ENCODE measurements at places on chromosomes 2 and 18. TPM values are rescaled to one million over a fixed set of nuclear protein-coding genes. Genes with fewer than 3 reads are reported as not detected.

GRCh38 chr18:8174771-8175170, 434.5 kb upstream of the RAB12 start:
- DNase-seq = no peak
- H3K27ac ChIP-seq = no peak overlapping the region
- H3K36me3 ChIP-seq = no peaks in the 10 kb centered on the region
- no peak overlapping the region for H3K4me3 ChIP-seq
- H3K4me1 ChIP-seq = no peaks in the 10 kb centered on the region

- peak overlapping the region; percentile 99 for H3K27ac ChIP-seq
- peaks cover 100% of the 10 kb centered on the region for H3K4me1 ChIP-seq
- peaks cover 70% of the 10 kb centered on the region for H3K36me3 ChIP-seq
- H3K27me3 ChIP-seq = no peaks in the 10 kb centered on the region
Observed at GRCh38 chr2:68770271-68771111, 35.9 kb downstream of the ARHGAP25 start.

DNA sequence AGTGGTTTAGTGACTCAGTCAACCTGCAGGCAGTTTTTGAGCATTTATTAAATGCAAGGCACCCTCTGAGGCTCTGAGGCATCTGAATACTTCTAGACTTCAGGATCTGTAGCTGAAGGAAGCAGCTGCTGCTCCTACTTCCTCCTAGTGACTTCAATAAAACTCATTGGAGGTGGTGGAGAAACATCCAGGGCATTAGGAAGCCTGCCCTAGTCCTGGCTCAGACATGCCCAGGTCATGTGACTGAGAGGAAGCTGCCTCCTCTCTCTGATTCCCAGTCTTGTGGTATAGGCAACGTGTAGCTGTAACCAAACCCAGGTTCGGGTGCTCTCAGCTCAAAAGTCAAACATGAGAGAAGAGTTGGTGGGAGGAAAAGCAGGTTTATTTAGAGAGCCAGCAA, 287.2 kb upstream of the GYPC start:
- no peak overlapping the region for H3K27ac ChIP-seq
- peaks cover 2% of the 10 kb centered on the region for H3K27me3 ChIP-seq
- no peaks in the 10 kb centered on the region for H3K36me3 ChIP-seq
- H3K4me3 ChIP-seq = no peak overlapping the region
- DNase-seq = no peak

GRCh38 chr2:21039080-21039556, 4.8 kb downstream of the APOB start:
- no peak overlapping the region for H3K27ac ChIP-seq
- no peaks in the 10 kb centered on the region for H3K4me1 ChIP-seq
- no peaks in the 10 kb centered on the region for H3K36me3 ChIP-seq
- H3K27me3 ChIP-seq = peaks cover 4% of the 10 kb centered on the region
- no peak overlapping the region for H3K4me3 ChIP-seq

- H3K36me3 ChIP-seq = peaks cover 35% of the 10 kb centered on the region
- no peaks in the 10 kb centered on the region for H3K27me3 ChIP-seq
- H3K4me1 ChIP-seq = peaks cover 17% of the 10 kb centered on the region
- H3K4me3 ChIP-seq = no peak overlapping the region
Observed at GRCh38 chr2:178506524-178506923, 26.3 kb downstream of the PLEKHA3 start.

DNA sequence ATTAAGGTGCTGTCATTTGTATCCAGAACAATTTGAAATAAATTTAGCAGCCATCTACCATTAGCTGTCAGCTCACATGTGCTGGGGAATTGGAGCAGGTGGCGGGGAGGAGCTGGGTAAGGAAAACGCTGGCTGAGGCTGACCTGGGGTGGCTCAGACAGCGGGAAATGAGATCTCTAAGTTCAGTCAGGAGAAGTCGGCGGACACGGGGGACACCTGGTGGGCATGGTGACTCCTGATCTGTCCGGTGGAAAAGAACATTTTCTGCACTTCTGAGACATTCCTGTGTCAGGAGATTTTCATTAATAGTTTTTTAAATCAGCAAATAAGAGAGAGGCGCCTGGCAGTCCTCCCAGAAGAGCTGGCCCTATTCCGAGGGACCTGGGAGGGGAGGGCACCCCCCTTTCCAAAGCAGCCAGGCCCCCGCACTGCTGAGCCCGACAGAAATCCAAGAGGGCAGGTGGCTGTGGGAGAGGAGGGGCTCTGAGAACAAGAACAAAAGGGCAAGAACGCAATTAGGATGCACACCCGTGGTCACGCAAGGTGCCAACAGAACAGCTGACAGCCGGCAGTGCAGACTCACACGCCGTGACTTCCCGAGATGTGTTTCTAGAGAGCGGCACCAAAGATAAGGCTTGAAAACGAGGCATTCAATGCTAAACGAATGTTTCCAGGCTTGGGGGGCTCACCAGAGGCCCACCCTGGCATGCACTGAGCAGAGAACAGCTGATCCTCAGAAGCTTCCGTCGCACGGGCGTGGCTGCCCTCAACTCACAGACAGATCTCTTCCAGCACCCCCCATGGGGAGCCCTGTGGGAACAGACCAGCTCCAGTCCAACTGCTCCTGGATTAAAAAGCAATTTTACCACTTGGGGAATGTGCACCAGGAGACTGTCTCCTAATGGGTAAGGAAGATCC, 26.4 kb downstream of the SLC66A2 start:
- H3K27me3 ChIP-seq = no peaks in the 10 kb centered on the region
- DNase-seq = no peak
- peaks cover 37% of the 10 kb centered on the region for H3K36me3 ChIP-seq

- no peaks in the 10 kb centered on the region for H3K36me3 ChIP-seq
- H3K27ac ChIP-seq = no peak overlapping the region
- DNase-seq = no peak
- no peaks in the 10 kb centered on the region for H3K4me1 ChIP-seq
- no peak overlapping the region for H3K4me3 ChIP-seq
- no peaks in the 10 kb centered on the region for H3K27me3 ChIP-seq
Observed at GRCh38 chr2:133576714-133577113, 8.5 kb upstream of the NCKAP5 start.

GRCh38 chr18:24677011-24677410, 216.6 kb downstream of the HRH4 start:
- no peak overlapping the region for H3K4me3 ChIP-seq
- no peaks in the 10 kb centered on the region for H3K4me1 ChIP-seq
- no peaks in the 10 kb centered on the region for H3K36me3 ChIP-seq
- no peak for DNase-seq
- no peak overlapping the region for H3K27ac ChIP-seq

DNA sequence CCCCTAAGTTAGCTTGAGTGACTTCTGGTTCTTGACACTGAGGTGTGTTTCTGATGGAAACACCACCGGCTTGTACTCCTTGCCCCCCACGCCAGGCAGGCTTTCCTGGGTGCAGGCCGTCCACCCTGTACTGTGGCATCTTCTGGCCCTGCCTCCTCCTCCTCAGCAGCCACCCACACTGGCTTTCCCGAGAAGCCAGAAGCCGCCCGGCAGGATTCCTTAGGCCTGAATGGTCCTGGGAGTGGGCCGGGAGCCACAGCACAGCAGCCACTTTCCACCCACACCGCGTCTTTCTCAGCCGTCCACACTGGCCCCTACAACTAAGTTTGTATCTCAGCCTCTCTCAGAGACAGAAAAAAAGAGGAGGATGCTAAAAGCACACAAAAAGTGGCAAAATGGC, 2.1 kb upstream of the HSBP1L1 start:
- no peak for DNase-seq
- H3K4me3 ChIP-seq = no peak overlapping the region

DNA sequence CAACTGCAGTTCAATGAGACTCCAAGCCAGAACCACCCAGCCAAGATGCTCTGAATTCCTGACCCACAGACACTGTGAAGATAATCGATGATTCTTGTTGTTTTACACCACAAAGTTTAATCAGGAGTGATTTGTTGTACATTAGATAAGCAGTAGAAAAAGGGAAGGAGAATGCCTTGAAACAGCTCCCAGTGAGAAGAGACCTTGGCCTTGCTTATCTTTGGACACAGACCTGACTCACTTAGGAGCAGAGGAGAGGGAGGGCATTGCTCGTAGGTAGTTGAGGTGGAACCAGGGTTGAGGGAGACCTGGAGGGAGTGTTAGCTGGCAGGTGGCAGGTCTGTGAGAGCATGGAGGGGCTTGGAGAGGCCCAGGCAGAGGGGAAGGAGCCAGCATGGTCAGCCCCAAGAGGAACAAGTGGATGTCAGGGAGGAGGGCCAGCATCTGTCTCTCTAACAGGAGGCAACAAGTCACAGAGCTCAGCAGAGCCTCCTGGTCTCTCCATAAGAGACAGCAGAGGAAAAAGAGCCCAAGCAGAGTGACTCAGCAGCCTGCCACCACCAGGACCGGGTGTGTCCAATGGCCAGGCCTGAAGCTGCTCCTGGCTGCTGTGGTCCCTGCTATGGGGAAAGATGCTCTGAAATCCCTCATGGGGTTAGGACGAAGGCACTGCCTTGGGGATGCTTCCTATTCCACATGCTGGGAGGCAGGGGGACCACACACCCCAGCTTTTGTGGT, 161.6 kb upstream of the CAPN13 start:
- H3K4me3 ChIP-seq = no peak overlapping the region
- no peaks in the 10 kb centered on the region for H3K4me1 ChIP-seq
- no peaks in the 10 kb centered on the region for H3K27me3 ChIP-seq
- no peak for DNase-seq

- no peak overlapping the region for H3K4me3 ChIP-seq
- no peak for DNase-seq
- peaks cover 16% of the 10 kb centered on the region for H3K36me3 ChIP-seq
- H3K27ac ChIP-seq = no peak overlapping the region
- peaks cover 66% of the 10 kb centered on the region for H3K4me1 ChIP-seq
- no peaks in the 10 kb centered on the region for H3K27me3 ChIP-seq
Observed at GRCh38 chr2:134178138-134178877, 75.6 kb upstream of the MGAT5 start.

DNA sequence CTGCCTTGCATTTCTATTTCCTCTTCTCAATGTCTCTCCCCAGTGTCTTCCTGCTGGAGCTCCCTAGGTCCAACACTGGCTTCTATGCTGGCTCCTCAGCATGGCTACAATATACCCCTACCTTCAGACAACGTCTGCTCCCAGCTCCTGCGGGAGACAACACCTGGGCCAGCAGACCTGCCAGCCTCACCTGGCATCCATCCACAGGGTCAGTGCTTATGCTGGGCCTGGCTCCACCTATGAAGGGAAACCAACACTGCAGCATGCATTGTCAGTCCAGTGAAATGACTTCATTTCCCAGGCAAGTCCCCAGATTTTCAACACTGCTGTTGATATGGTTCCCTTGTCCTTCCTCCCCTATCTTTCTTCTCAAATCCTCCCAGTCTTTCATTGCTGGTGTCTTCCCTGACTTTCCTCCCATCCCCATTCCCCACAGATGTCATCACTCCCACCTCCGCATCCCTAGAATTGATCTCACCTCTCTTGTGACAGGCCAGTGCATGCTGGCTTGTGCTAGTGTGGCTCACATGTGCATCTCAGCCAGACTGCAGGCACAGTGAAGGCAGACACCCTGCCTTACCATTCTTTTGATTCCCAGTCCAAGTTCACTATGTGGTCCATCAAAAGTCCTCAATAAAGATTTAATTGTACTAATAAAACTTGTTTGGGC, 98.0 kb downstream of the MYO5B start:
- DNase-seq = no peak
- H3K4me1 ChIP-seq = peaks cover 2% of the 10 kb centered on the region
- no peak overlapping the region for H3K4me3 ChIP-seq
- peaks cover 11% of the 10 kb centered on the region for H3K27me3 ChIP-seq

DNA sequence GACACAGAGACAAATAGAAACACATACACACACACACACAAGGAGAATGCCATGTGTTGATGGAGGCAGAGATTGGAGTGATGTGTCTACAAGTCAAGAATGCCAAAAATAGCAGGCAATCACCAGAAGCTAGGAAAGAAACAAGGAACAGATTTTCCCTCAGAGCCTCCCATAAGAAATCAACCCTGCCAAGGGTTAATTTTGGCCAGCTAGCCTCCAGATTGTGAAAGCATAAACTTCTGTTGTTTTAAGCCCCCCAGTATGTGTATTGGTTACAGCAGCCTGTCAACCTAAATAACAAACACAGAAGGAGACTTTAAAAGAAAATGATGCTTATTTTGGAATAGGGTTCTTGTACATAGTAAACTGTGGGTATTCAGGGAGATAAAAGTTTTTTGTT, 5.6 kb upstream of the STK39 start:
- H3K27me3 ChIP-seq = peaks cover 3% of the 10 kb centered on the region
- no peaks in the 10 kb centered on the region for H3K36me3 ChIP-seq
- no peak overlapping the region for H3K4me3 ChIP-seq
- peaks cover 9% of the 10 kb centered on the region for H3K4me1 ChIP-seq
- no peak overlapping the region for H3K27ac ChIP-seq

DNA sequence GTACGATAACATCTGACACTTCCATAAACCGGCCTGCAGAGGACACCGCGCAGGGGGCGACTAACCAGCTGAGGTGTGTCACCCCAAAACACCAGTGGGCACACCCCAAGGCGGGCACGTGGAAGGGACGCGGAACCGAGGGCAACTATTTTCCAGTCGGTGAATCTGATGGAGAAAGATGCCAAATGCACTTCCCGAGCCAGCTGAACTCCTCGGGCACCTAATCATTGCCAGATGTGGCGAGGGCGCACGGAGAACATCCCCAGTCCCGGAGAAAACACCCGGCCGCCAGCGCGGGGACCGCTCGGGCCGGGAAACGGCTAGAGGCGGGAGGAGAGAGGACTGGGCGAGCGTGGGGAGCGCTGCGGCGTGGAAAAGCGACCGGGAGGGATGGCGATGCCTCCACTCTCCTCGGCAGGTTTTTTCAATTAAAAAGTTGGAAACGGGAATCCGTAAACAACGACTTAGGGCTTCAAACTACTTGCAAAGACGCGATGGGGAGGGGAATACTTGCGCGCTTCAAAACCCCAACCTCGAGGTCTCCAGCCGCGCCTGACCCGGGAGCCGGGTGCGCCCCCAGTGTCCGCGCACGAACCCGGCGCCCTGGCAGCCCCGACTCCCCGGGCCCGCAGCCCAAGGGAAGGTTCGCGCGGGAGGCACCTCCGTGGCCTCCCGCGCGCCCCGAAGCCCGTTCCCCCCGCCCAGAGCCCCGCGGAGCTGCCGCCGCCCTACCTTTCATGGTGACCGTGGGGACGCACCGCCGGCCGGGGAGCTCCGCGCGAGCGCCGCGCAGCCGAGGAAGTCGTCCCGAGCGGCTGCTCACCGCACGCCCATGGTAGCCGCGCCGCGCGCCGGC, 497 bp downstream of the COLEC12 start:
- no peak overlapping the region for H3K27ac ChIP-seq
- H3K4me1 ChIP-seq = peaks cover 3% of the 10 kb centered on the region
- peaks cover 55% of the 10 kb centered on the region for H3K27me3 ChIP-seq
- DNase-seq = no peak
- no peak overlapping the region for H3K4me3 ChIP-seq

The CFAP221 gene
- total RNA-seq = not detected

The CERKL gene
- total RNA-seq = not detected

The TRABD2A gene
- 74.6 TPM for total RNA-seq

The STARD6 gene
- total RNA-seq = not detected

The ALPG gene
- total RNA-seq = not detected

The PIKFYVE gene
- total RNA-seq = 34.7 TPM

The KLHL41 gene
- total RNA-seq = not detected

The KIF5C gene
- 6.0 TPM for total RNA-seq

The NEB gene
- 0.40 TPM for total RNA-seq

The LYPD6B gene
- total RNA-seq = not detected

The IL36G gene
- total RNA-seq = not detected

Data from activated CD4-positive, alpha-beta T cell treated with anti-CD3 and anti-CD28 coated beads, Interleukin-2, amount 10 ng/mL, durations not matched to agents 7 days and 5 days (primary cell).